Cardiac fibroblast (primary cell): ENCODE measurements at places on chromosomes 4 and X.

DNA sequence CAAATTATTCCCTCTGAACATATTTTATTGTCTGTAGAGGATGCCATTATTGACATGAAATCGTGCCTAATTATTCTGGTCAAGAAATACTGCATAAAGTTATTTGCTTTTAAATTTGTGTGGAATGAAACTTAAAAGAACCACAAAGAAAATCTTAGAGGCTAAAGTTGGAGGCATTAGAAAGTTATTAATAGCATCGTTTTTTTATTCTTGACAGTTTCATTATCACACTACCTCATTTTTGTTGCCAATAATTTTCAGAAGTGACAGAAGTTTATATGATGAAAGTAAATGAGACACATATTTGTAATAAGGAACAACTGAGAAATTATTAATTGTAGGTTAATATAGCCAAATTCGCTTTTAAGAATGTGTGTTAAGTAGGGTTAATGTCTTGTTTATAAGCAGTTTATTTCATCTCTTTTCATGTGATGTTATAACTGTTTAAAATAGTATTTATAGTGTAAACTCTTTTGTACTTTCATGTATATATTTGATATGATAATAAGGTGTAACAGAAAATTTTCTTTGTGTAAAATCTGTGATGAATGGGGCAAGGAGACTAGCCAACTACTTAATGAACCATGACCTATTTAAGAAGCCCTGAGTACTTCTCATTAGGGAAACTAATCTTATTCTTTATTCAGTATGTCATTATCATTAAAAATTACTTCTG lies 54.5 kb upstream of the GRIA2 start:
- no peak for DNase-seq

- no peak for DNase-seq
Measured at GRCh38 chrX:11109968-11110367, 1.2 kb upstream of the HCCS start.

- no peak for DNase-seq
Measured at GRCh38 chrX:65874765-65875164, 165.1 kb downstream of the VSIG4 start.

DNA sequence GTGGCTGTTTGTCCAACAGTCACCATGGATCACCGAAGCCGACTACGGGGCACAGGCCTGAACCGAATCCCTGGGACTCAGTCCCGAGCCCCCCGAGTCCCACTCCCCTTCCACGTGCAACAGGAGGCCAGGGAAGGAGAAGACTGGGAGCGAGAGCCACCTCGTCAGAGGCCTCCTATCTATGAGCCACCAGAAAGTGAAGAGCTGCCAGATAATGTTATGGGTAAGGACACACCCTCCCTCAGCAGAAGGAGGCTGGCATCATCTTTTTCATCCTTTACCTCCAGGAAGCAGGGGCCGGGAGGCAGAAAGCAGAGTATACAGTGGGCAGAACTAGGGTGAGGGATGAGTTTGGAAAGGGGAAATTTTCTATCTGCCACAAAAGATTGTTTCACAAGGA lies 2.8 kb upstream of the PRDX4 start:
- DNase-seq, result no peak

DNA sequence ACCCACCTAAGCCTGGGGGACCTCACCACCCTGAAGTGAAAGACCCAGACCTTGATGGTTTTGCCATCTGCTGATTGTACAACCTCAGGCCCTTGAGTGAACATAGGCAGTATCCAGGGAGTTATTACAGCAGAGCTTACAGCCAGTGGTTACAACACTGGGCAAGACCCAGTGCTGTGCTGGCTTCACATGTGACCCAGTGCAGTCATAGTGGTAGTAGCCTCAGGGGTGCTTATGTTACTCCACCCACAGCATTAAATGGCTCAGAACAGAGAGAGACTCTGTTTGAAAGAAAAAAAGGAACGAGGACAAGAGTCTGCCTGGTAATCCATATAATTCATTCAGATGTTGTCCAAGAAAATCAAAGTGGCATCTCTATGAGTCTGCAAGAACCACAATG lies 45.2 kb upstream of the DACH2 start:
- no peak for DNase-seq

GRCh38 chr4:111198446-111198845 lies 575.6 kb upstream of the PITX2 start:
- no peak for DNase-seq

GRCh38 chrX:43121637-43122036 lies 343.7 kb upstream of the PPP1R2C start:
- DNase-seq, result no peak

DNA sequence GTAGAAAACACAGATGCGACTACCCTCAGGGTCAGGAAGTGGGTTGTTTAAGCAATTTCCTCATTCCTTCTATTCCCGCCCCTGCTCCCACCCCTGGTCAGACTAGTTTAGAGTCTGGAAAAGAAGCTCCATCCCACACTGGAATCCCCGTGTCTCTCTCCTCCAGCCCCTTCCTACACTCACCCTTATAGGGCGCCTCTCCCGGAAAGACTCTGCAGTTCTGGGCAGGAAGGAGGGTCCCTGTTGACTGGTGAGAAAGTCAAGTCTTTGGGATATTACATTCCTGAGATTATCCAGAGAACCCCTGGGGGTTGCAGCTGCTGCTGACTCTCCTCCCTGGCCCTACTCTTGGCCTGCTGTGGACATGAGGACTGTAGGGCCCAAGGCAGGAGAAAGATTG lies 11.9 kb downstream of the STARD8 start:
- no peak for DNase-seq

- DNase-seq, result no peak
Measured at GRCh38 chr4:7899184-7899869, 40.3 kb downstream of the AFAP1 start.

DNA sequence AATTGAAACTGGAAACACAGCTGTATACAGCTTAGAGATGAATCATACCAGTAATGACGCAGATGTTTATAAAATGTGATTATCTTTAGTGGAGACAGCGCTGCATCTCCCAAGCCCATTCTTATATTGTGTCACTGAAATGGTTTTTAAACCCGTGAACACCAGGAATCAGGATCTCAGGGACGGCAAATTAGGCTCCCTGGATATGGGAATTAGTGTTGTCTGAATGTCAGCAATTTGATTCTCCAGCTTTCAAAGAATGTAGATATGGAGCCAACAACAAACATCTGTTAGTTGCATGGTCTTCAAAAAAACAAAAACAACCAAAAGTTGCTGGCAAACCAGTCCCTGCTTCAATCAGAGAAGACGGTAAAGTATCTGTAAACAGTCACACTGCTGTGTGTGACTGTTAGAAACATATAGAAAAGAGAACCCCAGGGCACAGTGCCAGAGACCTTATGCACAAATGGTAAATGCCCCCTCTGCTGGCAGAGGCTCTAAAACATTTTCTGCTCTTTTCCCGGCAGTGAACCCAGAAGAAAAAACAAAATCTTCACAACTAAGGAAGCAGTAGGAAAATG lies 351.9 kb upstream of the FTHL17 start:
- peak; percentile 67 for DNase-seq

DNA sequence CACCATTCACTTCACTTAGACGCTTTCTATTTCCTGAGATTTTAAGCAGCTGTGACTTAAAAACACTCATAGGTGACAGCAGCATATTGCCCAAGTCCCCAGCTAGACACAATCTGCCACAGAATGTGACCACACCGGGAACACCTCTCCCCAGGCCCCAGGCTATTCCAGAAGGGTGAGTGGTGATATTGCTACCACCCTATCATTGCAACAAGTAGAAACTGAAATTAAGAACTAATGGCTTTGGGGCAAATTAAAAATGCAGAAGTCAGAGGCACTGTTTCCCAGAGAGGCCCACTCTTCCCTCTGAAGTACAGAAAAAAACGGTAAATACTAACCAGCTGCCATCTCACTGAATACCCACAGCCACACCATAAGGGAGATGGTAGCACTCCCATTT lies 35.0 kb downstream of the QDPR start:
- no peak for DNase-seq

GRCh38 chr4:119139311-119139710 lies 3.7 kb downstream of the MYOZ2 start:
- DNase-seq, result no peak

GRCh38 chr4:36533944-36534343 lies 252.5 kb downstream of the DTHD1 start:
- no peak for DNase-seq

- DNase-seq, result no peak
Measured at GRCh38 chrX:54560411-54560810, 30.4 kb downstream of the GNL3L start.

DNA sequence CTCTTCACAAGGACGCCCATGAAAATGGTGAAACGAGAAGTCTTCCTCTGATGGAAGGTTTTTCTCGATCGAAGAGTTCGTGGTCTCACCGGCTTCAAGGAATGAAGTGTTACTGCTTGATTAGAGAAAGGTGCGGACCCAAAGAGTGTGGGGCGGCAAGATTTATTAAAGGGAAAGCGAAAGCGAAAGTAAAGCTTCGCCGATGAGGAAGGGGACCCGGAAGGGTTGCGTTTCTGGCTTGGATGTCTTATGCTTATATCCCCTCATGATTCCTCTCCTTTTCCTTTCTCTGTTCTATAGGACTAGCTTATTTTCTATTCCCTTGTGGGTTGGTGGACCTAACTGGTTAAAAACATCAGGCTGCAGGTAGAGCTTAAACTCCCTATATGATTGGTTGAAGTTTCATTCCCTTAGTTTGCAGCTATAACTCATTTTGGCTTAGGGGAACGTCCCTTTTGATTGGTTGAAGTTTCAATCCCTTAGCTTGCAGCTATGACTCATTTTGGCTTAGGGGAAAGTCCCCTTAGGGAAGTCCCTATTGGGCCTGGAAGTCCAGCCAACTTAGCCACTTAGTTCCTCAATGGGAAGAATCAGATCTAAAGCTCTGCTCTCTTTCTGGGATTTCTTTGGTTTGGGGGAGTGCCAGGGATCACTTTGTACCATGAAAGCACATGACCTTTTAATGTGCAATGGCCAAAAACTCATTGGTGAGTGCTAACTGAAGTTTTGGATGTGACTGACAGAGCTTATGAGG lies 1025.0 kb upstream of the PCDH10 start:
- peak; percentile 66 for DNase-seq

DNA sequence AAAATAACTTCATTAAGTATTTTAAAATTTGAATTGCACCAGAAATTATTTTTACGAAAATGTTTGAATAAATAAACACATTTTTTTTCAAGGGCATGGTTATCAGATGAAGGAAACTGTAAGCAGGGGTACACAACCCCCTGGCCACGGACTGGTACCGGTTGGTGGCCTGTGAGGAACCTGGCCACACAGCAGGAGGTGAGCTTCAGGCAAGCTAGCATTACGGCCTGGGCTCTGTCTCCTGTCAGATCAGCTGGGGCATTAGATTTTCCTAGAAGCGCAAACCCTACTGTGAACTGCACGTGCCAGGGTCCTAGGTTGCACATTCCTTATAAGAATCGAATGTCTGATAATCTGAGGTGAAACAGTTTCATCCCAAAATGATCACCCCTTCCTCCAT lies 1499.7 kb upstream of the AGA start:
- DNase-seq, result no peak

- no peak for DNase-seq
Measured at GRCh38 chrX:129723511-129723910, 15.3 kb upstream of the XPNPEP2 start.

GRCh38 chrX:41449615-41450014 lies 2.5 kb downstream of the NYX start:
- peak; percentile 23 for DNase-seq

DNA sequence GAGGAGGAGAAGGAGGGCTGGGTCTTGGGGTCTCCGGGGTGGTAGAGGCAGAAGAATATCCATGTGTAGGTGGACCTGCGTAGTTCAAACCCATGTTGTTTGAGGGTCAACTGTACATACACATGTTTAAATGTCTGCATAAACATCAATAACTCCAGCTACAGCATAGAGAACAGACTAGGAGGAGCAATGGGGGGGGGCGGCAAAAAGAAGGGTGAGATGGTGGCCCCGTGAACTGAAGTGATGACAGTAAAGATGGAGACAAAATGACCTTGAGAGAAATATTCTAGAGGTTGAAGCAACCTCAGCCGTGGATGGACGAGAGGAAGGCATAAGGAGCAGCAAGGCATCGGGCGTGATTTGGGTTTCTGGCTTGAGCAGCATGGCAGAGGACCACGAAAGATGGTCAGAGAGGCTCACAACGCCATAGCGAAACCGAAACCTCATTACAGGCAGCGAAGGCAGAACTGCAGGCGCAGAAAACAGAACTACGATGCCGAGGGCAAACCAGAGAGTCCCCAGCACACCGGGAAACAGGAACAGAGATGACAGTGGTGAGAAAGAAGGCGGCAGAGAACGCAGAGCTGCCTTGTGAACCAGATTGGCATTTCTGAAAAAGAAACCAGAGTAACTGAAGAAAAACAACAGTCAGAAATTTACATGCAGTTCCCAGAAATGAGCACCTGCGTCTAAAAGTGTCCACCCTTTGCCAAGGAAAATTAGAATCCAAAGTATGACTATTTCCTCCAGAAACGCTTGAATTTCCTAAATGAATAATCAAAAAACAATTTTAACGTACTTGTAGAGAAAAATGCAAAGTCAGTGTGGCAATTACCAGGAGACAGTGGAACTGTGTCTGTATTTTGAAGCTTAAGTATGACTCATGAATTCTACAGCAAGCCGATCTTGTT lies 50.3 kb upstream of the ENPP6 start:
- DNase-seq, result peak; percentile 98

DNA sequence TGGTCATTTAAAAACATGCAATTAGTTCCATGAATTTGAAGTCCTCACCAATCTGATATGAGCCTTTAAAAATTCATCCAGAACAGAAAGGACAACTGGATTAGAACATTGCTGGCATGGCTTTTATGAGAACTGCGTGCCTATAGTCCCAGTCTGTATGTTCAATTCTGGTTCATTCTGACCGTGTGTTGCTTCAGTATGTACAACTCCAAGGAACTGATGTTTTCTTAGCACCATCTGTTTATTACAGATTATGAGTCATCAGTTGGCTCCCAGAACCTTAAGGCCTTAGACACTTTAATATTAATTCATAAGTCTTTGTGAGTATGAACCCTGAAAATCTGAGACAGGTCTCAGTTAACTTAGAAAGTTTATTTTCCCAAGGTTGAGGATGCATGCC lies 115.0 kb downstream of the CEP44 start:
- DNase-seq, result peak; percentile 70

- DNase-seq, result no peak
Measured at GRCh38 chr4:124977045-124977444, 264.5 kb upstream of the ANKRD50 start.

GRCh38 chr4:165364452-165365080 lies 14.2 kb upstream of the CPE start:
- DNase-seq, result peak; percentile 32

DNA sequence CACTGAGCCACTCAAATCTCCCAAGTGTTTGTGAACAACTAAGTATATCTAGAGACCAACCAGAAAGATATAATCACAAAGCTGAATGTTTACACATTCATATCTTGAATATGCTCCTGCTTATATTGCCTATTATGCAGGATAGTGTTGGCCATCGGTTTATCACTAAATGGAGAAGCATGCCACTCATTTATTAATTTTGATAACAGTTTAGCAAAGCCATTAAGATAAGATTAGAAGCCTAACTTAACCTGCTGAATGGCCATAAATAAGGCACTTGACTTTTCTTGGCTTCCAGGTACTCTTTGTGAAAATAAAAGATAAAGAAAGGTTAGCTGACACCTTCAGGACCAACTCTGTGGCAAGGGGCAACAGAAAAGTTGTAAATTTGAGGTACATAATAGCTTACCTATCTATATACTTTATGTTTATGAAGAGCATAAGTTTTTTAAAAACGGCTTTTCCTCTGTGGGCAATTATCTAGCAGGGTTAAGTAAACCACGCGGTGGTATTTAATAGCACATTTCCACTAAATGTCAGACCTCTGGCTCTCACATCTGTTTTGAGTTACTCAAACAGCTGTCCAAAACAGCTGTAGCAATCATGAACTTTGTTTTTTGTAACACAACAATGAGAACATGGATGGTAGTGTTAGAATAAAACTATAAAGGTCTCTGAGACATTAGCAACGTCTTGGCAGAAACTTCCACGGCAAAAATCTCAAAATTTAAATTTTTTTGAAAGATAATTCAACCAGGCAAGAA lies 58.8 kb upstream of the FTHL17 start:
- peak; percentile 27 for DNase-seq
